Effector CD4-positive, alpha-beta T cell (primary cell): ENCODE measurements at places on chromosomes 5 and 9.

GRCh38 chr5:94818904-94819303, 200.4 kb downstream of the SLF1 start:
- no peak for DNase-seq

- no peak for DNase-seq
Observed at GRCh38 chr5:58545912-58546311, 37.0 kb upstream of the RAB3C start.

GRCh38 chr5:72179028-72179815, 71.9 kb downstream of the MAP1B start:
- no peak for DNase-seq

DNA sequence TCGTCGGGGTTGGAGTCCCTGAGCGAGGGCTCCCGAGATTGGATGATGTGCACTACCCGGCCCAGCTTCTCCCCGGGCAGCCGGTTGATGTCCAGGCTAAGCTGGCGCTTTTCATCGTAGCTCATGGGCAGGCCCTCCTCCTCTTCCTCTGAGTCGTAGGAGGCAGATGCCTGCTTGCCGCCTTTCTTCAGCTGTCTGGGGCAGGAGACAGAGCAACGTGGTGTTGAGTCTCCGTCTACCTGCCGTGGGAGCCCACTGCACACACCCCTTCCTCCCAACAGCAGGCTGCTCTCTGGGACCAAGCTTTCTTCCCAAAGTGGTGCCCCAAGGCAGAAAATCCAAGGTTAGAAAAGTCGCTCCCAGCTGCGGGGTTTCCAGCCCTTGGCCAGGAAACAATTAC, 10.8 kb downstream of the BRD3OS start:
- DNase-seq = no peak

DNA sequence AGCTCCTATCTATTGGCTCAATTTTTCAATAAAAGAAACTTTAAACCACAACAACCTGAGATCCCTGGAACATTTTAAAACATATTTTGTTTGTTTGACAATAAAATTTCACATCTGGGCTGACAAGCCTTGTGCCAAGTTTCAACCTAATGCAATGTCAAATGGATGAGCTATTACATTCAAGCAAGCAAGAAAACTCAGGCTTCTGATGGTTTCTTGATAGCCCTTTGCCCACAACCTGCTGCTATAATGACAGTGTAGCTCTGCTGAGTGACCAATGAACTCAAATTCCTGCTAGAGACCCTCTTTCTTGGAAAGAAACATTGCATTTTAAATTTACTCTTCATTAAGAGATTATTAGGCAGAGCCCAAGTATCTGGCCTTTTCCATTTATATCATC, 472.9 kb downstream of the ARHGEF28 start:
- DNase-seq = no peak

DNA sequence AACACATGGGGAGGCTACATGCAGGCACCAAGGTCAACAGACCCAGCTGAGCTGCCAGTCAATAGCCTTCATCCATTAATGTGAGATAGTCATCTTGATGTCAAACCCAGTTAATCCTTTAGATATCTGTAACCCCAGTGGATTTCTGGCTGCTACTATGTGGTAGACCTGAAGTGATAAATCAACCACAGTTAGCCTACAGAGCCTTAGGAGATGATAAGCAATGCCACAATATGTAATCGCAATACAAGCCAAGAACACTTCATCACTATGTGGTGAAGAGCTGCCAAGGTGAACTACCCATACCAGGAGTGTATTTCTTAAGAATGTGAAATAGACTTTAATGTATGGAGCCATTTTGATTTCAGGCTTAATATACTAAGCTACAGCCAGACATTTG, 1175.5 kb downstream of the DTWD2 start:
- DNase-seq = no peak

GRCh38 chr9:110986529-110986928, 51.7 kb downstream of the LPAR1 start:
- DNase-seq = no peak

GRCh38 chr5:94376672-94377345, 241.6 kb downstream of the KIAA0825 start:
- DNase-seq = no peak

GRCh38 chr9:72203205-72203803, 54.1 kb downstream of the GDA start:
- no peak for DNase-seq

GRCh38 chr9:88824711-88825110, 166.6 kb upstream of the S1PR3 start:
- no peak for DNase-seq

- no peak for DNase-seq
Observed at GRCh38 chr9:78438211-78438610, 141.3 kb downstream of the PSAT1 start.

GRCh38 chr9:132231019-132231701, 69.3 kb downstream of the NTNG2 start:
- DNase-seq = no peak

DNA sequence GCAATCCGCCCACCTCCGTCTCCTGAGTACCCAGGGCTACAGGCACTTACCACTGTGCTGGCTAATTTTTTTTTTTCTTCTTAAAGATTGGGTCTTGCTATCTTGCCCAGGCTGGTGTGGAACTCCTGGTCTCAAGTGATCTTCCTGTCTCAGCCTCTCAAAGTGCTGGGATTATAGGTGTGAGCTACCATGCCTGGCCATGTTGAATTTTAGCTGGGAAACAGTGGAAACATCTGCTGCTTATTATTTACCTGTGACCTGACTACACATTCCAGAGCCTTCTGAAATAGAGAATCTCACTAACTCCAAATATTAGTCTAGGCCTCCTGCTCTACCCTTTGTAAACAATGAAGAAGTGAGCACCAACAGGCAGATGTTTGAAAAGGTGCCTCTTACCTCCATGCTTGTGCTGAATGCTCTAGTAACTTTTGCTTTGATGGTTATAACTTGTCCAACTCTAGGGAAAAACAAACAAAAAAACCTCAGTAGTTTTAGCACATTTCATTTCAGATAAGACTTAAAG, 22.5 kb downstream of the ACOT12 start:
- no peak for DNase-seq
